ENCODE measurements at places on chromosomes 13 and 19.

DNA sequence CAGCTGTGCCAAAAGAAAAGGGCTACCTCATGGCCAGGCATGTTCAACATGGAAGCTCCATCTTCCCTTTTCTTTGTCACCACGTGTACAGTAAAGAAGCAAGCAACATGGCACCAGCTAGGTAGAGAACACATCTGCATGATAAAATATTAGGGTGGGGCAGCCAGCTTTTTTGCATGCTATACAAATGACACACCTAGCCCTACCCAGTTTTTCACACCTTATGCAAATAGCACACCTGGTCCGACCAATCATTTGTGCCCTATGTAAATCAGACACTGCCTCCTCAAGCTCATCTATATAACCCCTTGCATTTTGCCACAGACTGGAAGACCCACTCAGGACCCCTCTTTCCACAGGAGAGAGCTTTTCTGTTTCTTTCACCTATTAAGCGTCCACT is 85.5 kb downstream of the STOML3 start:
- no peak for DNase-seq

- DNase-seq = no peak
Measured at GRCh38 chr13:75870397-75870903, 234.3 kb downstream of the LMO7 start.

DNA sequence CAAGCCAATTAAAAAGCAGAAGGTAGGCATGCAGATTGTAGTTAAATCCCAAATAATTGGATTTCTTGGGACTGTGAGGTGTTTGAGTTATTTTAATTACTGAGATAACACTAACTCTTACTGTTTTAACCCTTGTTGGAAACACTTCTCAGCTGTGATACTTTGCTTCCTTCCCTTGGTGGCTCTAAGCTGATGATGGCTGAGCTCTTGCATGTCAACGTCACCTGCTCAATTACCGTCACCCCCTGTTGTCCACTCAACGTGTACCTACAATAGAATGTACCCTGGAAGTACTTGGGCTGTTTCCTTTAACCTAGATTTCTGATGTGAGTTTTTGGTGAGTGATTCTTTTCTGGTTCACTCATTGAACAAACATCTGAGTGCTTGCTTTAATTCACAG is 303.4 kb downstream of the SLC7A1 start:
- no peak for DNase-seq

- DNase-seq = no peak
Measured at GRCh38 chr13:100544866-100545683, 43.5 kb downstream of the GGACT start.

DNA sequence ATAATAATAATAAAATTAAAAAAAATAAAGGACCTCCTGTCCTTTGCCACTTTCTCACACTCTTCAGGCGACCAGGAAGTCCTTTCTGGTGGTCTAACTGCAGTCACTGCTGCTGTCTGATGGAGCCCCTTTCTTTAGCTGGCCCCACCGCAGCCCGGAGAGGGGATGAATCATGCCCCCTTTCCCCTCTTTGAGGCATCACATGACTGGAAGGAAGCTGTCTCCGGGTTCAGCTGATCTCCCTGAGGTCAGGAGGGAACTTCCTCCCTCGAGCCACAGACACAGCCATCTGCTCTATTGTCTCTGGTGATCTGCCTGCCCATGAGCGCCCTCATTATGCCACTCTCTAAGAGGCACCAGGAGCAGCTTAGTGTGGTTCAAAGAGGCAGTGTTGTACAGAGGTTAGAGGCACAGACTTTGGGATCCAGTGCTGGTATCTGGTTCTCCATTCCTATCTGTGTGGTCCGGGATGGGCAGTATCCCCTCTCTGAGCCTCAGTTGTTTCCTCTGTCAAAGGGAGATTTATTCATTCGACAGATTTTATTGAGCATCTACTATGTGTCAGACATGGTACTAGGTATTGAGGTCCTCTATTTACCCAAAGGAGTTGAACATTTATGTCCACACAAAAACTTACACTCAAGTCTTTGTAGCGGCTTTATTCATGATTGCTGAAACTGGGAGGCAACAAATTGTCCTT is 30.0 kb downstream of the VAV1 start:
- peak; percentile 53 for DNase-seq

- no peak for DNase-seq
Measured at GRCh38 chr19:29940971-29941585, 961 bp upstream of the URI1 start.

DNA sequence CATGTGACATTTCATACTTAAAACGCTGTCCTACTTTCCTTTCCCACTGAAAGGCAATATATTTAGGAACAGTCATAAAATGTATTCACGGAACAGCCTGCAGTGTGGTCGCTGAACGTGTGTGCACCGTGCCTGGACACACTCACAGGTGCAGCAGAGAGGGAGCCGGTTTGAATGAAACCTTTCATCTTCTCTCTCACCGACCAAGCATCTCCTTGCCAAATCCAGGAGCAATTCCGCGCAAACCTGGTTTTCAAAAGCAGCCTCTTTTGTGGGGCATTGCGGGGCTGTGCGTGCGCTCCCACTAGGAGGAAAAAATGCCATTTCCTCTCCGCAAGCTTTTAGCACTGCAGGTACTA is 1.0 kb downstream of the DCLK1 start:
- DNase-seq = no peak

- no peak for DNase-seq
Measured at GRCh38 chr19:47306303-47306702, 3.4 kb upstream of the C5AR1 start.

Measured in activated CD8-positive, alpha-beta memory T cell treated with anti-CD3 and anti-CD28 coated beads for 1 hour (primary cell).